Activated B cell treated with CpG ODN at 0.5 μM for 24 hours (primary cell): ENCODE measurements at places on chromosomes 2 and 18.

DNA sequence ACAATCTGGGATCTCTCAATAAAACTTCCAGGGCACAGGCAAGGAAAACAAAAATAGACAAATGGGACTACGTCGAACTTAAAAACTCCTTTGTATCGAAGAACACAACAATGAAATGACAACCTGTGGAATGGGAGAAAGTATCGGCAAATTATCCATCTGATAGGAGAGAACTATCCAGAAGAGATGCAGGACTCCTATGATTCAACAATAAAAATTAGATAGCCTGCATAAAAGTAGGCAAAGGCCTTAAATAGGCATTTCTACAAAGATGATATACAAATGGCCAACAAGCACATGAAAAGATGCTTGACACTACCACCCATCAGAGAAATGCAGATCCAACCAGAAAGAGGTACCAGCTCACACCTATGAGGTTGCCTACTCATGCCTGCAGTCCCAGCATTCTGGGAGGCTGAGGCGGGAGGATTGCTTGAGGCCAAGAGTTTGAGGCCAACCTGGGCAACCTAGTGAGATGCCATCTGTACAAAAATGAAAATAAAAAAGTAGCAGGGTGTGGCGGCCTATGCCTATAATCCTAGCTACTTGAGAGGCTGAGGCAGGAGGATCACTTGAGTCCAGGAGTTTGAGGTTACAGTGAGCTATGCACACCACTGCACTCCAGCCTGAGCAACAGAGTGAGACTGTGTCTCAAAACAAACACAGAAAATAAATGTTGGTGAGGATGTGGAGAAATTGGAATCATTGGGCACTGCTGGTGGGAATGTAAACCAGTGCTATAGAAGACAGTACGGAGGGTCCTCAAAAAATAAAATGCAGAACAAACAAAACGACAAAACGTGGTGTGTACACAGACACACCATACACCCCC, 21.6 kb downstream of the TWIST2 start:
- no peak for DNase-seq

- DNase-seq: no peak
These were observed 1033.4 kb downstream of the SOCS6 start for GRCh38 chr18:71322201-71322600.

DNA sequence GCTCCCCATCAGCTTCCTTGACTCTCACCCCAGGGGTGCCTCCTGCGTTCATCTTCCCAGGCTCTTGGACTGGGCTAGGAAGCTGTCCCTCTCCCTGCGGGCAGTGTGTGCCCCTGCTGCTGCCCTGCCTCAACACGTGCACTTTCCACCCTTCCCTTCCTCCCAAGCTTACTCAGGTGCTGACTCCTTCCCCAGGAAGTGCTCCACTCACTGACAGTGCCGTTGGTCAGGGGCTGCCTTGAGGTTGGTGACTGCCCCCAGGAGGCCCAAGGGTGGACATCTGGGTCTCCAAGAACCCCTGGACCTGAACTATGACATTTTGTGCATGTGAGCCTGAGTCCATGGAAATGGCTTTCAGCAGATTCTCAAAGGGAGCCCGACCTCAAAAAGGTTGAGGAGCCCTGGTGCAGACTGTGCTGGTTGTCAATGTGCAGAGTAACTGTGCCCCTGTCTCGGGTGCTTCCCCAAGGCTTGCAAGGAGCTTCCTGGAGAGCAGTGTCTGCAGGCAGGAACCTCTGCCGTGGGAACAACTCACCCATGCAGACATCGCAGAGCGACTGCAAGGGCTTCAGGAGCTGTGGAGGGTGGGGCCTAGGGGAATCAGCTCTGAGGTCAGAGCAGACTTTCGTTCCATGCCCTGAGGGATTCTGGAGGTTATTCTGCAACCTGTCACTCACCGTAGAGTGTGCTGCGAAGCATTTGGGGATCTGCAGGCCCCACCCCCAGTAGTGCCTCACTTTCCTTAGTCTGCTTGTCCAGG, 116.5 kb upstream of the MCFD2 start:
- no peak for DNase-seq

DNA sequence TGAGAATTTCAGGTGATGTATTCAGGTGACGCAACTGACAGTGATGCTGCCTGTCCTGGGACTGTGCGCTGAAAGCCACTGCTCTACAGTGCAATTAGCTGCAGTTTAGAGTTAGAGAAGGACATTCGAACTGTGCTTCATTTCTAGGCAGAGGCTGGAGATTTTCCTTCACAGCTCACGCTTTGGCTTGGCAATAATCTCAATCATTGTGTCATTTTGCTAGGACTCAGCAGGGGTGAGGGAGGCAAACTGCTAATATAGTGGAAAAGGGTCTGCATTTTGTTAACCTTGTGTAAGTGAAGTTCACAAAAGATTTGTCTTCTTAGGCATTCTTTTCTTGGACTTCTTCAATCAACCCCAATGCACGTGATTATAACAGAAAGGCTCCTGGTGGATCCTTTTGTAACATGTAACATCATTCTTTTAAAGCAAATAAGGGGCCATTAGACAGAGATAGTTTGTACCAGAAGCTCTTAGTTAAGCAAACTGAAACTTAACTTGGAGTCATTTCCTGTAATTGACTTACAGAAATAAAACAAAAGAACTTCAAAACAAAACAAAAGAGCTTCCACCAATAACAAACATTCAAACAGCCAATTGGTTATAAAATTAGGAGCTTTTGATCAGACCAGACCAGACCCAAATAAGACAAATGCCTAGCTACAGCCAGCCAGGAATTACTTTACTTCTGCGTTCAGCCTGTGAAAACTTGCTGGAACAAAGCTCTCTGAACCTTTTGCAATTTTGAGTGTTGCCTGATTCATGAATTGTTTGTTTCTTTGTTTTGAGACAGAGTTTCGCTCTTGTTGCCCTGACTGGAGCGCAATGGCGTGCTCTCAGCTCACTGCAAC, 1376.3 kb upstream of the CELF4 start:
- no peak for DNase-seq

DNA sequence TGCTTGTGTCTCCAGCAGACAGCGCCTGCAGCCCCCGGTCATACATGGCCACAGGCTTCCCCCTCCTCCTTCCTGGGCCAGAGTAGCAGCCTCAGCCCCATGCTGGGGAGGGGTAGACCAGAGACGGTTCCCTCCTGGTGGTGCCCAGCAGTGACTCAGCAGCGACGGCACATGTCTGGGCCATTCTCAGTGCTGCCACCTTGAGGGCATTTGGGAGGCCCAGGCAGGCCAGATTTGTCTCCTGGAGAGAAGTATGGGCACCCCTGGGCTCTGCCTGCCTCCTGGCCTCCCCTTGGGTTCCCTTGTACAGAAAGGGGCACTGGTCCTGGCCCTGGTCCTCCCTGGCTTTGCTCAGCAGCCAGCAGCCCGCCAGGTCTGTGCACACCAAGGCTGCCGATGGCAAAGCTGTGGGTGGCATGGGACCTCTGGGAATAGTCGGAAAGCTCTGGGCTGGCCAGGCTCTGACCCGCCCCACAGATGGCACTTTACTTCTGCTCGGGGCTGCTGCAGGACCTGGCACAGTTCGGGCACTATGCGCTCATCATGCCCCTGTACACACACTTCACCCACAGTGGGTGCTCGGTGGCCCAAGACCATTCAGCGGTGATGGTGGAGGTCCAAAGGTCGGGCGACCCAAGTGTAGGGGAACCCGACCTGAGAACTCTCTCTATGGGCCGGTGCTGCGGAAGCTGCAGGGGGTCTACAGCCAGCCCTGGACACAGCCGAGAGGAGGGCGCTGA, 11.4 kb upstream of the ALPI start:
- DNase-seq: no peak

- DNase-seq: peak; percentile 71
These were observed 5.0 kb upstream of the C18orf32 start for GRCh38 chr18:49491857-49492693.

GRCh38 chr18:49321797-49322461, 138.5 kb downstream of the DYM start:
- no peak for DNase-seq

- DNase-seq: no peak
These were observed 476.3 kb upstream of the VWC2L start for GRCh38 chr2:213934560-213934959.

- peak; percentile 75 for DNase-seq
These were observed 133.4 kb downstream of the HDAC4 start for GRCh38 chr2:239267288-239267951.

- DNase-seq: no peak
These were observed 238.9 kb downstream of the CYP26B1 start for GRCh38 chr2:71908798-71909197.

- DNase-seq: no peak
These were observed 59.0 kb downstream of the MBD2 start for GRCh38 chr18:54165450-54165849.
